Suprapubic skin (tissue), 4 donors: ENCODE measurements at places on chromosomes 13 and 19.

- DNase-seq, result no peak
Measured at GRCh38 chr19:6423499-6424194, 964 bp downstream of the KHSRP start.

- no peak for DNase-seq
Measured at GRCh38 chr19:6532244-6532999, 1.6 kb downstream of the TNFSF9 start.

- DNase-seq, result no peak
Measured at GRCh38 chr19:17073869-17074633, 1.2 kb downstream of the HAUS8 start.

GRCh38 chr13:97904059-97904458 is 49.4 kb upstream of the IPO5 start:
- DNase-seq, result no peak

DNA sequence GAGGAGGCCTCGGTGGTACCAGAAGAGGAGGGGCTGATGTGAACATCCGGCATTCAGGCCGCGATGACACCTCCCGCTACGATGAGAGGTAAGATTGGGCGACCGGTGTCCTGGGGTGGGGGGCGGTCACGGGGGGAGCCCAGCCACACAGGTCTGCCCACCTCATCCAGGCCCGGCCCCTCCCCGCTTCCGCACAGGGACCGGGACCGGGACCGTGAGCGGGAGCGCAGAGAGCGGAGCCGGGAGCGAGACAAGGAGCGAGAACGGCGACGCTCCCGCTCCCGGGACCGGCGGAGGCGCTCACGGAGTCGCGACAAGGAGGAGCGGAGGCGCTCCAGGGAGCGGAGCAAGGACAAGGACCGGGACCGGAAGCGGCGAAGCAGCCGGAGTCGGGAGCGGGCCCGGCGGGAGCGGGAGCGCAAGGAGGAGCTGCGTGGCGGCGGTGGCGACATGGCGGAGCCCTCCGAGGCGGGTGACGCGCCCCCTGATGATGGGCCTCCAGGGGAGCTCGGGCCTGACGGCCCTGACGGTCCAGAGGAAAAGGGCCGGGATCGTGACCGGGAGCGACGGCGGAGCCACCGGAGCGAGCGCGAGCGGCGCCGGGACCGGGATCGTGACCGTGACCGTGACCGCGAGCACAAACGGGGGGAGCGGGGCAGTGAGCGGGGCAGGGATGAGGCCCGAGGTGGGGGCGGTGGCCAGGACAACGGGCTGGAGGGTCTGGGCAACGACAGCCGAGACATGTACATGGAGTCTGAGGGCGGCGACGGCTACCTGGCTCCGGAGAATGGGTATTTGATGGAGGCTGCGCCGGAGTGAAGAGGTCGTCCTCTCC is 6.3 kb upstream of the LIN7B start:
- DNase-seq, result no peak

GRCh38 chr13:26820871-26821270 is 60.3 kb upstream of the GPR12 start:
- DNase-seq, result no peak

- no peak for DNase-seq
Measured at GRCh38 chr19:1366899-1367870, 16.5 kb upstream of the NDUFS7 start.
